T-helper 2 cell (primary cell): ENCODE measurements at places on chromosomes 7 and 10.

DNA sequence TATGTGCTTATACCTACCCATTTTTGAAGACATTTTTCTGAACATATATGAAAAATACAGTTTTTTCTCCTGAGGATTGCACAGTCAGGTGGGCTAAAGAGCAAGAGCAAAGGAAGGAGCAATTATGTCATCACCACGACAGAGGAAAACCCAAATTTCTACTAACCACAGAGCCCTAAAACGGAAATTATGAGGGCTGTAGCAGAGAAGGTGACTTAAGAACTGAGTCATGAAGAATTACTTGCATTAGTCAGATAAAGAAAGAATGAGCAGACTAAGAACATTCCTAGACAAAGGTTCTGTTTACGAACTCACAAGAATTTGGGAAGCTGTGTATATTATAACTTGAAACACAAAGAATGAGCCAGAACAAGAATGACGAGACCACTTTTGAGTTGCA, 974.4 kb downstream of the NXPH1 start:
- no peak for DNase-seq

DNA sequence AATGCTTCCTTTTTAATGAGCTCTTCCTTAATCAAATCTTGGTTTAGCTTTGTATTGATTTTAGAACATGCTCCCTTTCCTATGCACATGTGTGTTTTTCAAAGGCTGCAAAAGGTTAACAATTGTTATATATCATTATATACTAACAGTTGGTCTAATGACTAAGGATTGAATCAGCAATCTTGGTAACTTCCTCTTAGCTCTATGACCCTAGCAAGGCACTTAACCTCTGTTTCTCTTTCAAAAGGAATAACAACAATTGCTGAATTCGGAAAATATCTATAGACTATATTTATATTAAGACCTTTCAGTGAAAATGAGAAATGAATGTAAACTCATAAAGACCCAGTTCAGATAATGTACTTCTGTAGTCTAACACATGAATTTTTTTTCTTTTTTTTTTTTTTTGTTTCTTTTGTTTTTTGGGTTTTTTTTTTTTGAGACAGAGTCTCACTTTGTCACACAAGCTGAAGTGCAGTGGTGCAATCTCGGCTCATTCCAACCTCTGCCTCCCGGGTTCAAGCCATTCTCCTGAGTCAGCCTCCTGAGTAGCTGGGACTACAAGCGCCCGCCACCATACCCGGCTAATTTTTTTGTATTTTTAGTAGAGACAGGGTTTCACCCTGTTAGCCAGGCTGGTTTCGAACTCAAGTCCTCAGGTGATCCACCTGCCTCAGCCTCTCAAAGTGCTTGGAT, 48.8 kb downstream of the HOXA1 start:
- no peak for DNase-seq

DNA sequence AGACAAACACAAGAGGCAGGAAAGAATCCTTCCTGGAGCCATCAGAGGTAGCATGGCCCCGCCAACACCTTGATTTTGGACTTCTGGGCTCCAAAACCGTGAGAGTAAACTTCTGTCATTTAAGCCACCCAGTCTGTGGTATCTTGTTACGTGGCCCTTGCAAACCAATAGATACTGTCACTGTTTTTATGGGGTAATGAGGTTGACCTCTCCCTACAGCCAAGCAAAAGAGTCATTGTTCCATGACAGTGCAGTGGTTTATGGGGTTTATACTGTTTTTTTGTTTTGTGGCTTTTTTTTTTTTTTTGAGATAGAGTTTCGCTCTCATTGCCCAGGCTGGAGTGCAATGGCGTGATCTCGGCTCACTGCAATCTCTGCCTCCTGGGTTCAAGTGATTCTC, 32.8 kb downstream of the KIAA1549 start:
- DNase-seq = no peak

DNA sequence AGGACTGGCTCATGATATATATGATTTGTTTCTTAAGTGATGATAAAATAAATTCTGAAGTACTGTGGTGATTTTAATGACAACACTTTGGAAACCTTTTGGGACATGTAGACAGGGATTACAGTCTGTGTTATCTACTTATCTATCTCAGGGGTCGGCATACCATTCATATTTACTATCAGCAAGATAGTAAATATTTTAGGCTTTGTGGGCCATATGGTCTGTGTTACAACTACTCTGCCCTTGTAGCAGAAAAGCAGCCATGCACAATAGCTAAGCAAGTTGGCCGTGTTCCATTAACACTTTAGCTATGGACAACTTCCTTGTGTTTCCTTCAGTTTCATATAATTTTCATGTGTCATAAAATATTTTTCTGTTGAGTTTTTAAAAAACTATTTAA, 97.8 kb upstream of the PRPS1L1 start:
- no peak for DNase-seq
